ENCODE measurements at places on chromosomes 7 and 10.

GRCh38 chr10:5975641-5976473 lies 1.5 kb downstream of the IL15RA start:
- DNase-seq, result no peak

- DNase-seq, result no peak
Observed at GRCh38 chr10:132477398-132478340, 59.9 kb upstream of the INPP5A start.

- DNase-seq, result no peak
Observed at GRCh38 chr7:75856536-75856935, 22.3 kb upstream of the RHBDD2 start.

DNA sequence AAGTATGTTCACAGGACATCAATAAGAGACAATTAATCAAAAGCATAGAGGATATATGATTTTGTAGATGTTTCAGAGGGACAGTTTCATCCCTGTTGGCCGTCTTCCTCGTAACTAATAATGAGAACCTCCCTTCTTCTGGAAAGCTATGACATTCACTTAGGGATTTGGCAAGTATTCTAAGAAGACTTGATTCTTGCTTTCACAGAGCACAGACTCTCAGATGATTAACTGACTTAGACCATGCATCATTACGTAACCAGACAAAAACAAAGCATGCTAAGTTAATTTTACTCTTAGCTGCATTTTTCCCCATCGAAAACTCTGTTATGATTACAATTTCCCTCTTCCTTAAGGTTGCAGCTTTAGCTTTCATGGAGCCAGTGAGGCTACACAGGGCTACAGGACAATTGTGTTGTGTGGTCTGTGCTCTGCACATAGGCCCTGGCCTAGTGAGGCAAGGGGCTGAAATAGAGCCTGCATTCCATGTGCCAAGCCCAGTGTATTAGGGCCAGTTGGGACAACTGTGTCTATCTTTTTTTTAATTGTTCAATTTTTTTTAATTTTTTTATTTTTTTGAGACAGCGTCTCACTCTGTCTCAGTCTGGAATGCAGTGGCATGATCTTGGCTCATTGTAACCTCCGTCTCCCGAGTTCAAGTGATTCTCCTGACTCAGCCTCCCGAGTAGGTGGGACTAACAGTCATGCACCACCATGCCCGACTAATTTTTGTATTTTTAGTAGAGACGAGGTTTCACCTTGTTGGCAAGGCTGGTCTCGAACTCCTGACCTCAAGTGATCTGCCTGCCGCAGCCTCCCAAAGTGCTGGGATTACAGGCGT lies 105.3 kb downstream of the PLXDC2 start:
- DNase-seq, result no peak

- DNase-seq, result no peak
Observed at GRCh38 chr10:5165738-5166137, 19.2 kb downstream of the AKR1C8 start.

DNA sequence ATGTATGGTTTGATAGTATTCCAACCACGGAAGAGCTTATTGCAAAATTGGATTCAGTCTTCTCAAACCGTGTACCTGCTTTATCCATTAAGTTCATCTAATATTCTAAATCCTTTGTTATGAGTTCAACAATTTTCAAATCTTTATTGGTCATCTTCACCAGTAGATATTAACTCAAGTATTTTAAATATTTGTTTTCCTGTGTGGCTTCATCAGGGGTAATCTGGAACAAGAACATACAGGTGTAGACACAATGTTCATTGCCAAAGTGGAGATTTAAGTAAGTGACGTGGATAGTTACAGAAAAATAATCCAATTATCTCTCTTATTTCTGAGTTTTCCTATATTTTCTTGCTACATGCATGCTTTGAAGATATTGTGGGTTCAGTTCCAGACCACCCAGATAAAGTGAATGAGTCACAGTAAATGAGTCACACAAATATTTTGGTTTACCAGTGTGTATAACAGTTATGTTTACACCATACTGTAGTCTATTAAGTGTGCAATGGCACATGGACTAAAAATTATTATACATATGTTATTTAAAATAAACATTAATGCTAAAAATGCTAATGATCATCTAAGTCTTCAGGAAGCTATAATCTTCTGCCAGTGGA lies 429.0 kb upstream of the POT1 start:
- no peak for DNase-seq

DNA sequence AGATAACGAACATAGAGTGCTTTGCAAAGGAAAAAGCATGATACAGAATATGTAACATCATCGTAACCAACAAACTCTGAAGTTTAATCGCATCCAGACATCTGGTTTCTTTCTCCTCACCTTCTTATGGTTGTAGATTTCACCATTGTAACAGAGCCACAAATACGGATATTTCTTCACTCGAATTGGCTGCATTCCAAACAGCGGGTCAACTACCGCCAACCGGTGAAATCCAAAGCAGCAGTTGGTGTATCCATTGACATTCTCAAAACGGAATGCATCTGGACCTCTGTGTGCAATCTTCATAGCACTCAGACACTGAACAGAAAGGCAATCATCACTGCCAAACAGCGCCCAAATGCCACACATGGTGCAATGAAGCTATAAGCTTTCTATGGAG lies 3.4 kb downstream of the ASNS start:
- no peak for DNase-seq

- DNase-seq, result no peak
Observed at GRCh38 chr10:132805599-132805998, 19.7 kb upstream of the NKX6-2 start.

DNA sequence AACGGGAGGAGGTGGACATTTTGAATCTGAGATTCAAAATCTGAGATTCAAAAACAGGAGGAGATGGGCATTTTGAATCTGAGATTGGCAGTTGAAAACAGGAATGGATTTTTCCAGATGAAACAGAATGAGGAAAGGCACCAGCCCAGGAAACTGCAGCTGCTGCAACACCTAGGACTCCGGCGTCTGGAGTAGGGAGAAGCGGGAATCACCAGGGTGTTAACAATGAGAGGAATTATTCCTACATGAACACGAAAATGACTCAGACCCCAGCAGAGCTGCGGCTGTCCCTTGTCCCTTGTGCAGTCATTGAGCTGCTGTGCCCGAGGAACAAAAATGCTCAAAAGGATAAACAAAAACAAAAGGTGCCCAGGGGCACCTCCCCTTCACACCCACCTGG lies 59.9 kb upstream of the KAT6B start:
- no peak for DNase-seq

DNA sequence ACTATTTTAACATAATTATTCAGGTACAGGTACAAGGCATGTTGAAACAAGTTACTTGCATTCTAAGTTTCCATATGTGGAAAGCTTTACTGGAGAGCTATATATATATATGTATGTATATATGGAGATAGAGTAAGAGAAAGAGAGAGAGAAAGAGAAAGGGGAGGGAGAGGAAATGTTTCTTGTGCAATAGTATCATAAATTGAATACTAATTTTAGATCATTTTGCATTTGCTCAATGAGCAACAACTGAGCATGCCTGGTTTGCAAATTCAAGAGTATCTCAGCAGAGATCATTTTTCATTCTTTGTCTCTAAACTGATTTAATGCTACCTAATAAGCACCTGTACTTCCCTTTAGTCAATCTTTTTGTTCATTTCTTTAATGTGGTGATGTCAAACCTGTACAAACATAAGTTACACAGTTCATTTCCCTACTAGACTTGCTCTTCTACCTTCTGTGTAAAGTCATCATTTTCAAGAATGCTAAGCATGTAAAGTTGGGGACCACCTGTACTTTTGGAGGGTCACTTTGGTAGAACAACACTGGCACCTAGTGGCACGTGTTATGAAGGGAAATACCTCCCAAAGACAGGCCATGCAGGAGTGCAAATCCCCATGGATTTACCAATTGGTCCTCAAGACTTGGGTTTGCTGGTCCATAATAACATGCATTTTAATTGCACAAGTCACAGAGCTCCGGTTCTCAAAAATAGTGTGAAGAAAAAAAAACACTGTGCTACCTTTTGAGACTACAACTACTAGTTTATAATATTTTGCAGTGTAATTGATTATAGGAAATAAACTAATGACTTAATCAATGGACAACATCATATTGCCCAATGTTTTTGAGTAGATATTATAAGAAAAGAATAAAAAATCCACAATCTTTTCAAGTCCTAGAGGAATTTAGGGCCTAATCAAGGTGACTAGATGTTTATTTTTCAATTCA lies 431.2 kb upstream of the IGFBP3 start:
- peak; percentile 52 for DNase-seq

DNA sequence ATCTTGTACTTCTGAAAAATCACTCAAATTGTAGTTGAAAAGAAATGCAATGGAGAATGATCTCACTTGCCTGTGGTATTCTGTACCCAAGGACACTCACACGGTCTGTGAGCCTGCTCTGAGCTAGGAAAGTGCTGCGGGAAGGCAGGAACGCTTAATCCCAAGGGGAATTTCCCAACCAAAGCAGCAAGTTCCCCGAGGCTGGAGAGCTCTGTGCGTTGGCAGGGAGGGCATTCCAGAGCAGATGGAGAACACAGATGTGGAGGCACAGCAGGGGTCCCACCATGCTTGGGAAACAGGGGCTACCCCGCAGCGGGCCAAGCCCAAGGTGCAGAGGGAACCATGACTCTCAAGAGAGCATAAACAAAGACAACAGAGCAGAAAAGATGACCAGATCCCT lies 13.6 kb downstream of the SVIL start:
- no peak for DNase-seq

- no peak for DNase-seq
Observed at GRCh38 chr7:106331441-106332175, 46.8 kb upstream of the NAMPT start.

GRCh38 chr7:30989008-30989823 lies 25.5 kb downstream of the GHRHR start:
- DNase-seq, result no peak

DNA sequence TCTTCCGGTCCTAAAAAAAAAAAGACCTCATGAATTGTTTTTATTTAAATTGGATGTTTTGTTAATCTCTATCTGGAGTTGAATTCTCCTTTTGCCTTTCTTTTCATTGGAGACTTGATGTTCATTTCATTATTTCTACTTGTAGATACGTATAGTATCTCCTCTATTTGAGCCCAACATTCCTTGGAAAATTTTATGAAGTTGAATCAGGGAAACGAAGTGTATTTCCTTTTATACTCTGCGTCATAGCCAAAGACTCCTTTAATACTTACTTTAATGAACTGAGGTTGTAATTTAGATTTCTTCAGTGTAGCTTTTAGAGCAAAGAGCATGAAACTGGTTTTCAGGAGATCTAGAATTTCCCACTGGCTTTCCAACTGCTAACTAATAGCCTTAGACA lies 132.4 kb downstream of the KIAA1217 start:
- DNase-seq, result no peak

DNA sequence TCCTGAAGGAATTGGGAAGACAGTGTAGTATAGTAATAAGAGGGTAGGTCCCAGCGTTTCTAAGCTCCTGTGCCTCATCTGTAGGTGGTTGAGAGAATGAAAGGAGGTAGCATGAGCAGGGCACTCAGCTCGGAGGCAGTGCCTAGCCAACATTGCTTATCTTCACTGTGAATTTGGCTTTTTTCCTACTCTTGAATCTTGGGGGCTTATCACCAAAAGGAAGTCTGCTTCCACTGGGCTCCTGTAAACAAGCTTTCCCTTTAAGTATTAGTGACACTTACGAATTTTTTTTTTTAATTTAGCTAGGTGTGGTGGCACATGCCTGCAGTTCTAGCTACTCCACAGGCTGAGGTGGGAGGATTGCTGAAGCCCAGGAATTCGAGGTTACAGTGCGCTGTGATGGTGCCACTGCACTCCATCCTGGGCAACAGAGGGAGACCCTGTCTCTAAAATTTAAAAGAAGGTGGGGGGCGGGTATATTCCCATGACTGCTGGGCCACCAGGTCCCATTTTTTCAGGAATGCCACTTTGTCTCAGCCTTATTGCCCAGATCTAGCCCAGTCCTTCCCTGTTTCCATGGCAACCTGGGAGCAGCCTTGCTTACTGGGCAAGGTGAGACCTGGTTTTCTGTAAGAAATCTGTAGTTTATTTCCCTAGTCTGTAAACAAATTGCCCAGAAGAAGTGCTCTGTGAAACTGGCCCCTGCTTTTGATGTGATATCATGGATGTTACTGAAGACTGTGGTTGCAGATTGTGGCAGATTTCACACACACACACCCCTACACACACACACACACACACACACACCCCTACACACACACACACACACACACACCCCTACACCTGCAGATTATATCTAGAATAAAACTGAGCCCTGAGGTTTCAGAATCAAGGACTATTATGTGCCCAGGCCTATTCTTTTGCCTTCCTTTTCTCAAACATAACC lies 19.4 kb downstream of the OGDH start:
- DNase-seq, result no peak

DNA sequence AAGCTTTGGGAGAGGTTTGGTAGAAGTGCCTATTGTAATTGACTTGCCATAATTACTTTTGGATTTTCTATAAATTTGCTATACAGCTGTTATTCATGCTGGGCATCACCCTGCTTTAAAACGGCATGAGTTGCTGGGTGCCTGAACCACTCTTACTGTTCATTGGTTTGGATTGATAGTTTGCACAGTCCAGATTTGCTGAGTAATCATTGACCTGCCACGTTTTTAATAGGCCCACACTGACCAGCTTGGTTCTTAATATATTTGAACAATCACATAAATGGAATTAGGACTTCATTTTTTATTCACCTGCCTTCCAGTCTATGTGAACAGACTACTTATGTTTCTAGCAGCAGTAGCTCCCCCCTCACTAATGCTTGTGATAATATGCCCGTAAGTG lies 630.8 kb downstream of the SDK1 start:
- no peak for DNase-seq

DNA sequence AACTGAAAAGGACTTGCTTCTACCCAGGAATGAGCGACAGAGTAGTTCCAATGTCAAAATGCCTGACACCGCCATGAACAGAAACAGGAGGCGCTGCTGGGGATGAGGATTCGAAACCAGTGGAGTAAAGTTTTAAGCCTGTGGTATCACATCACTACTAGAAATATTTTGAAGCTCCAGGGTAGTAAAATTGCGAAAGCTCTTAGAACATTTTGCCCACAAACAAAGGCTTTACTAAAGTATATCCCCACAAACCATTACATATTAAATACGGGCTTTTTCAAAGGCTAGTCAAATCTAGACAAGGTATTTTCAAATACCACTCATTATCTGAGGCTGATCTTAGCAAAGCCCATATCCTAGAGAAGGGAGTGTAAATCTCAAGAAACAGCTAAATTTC lies 2.4 kb downstream of the PRDX3 start:
- no peak for DNase-seq

DNA sequence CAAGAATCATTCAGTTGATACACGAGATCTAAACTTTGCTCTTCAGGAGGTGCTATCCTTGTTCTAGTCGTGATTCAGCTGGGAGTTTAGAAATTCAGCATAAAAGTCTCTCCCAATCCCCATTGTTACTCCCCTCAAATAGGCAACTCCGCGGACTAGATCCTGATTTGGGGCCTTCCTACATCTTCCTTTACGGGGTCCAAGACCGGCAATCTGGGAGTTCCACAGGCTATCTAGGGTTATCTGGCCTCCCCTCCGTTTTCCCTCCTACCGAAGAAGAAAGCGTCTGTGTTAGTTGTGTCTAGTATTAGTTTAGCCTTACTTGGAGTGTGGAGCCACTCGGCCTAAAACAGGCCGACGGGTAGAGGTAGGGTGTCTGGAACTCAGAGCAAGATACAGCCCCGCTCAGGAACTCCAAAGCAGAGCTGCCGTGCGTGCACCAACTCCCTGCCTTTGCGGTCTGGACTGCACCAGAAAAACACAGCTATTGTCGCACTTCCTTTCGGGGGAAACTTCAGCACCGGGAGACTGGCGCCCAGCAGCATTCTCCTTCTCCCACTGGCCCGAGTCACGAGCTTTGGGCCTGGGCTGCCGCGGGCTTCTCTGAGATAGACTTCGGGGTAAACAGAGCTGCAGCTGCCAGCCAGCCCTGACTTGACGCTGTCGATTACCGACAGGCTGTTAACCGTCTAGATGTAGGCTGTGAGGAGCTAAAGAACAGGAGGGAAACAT lies 1.5 kb upstream of the DLX5 start:
- peak; percentile 37 for DNase-seq

Measured in SHP77 (cell line).